ENCODE measurements at places on chromosomes 5 and 9.

DNA sequence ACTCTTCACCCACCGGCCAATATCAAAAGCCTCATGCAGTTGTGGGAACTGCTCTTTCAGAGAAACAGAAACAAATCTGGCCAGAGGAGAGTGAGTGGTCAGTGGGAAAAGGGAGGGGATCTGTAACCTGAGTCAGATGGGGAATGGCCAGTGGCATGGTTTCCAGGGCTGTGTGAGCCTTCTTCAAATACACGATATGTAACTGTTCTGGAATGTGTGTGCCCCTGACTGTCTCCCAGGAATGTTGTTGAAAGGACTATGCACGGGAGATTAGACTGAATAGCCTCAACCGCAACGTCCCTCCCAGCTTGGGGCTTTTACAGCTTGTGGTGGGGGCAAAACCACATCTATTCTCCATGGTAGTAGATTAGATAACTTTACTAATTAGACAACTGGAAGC lies 60.8 kb downstream of the SH3TC2 start:
- DNase-seq, result peak; percentile 97

DNA sequence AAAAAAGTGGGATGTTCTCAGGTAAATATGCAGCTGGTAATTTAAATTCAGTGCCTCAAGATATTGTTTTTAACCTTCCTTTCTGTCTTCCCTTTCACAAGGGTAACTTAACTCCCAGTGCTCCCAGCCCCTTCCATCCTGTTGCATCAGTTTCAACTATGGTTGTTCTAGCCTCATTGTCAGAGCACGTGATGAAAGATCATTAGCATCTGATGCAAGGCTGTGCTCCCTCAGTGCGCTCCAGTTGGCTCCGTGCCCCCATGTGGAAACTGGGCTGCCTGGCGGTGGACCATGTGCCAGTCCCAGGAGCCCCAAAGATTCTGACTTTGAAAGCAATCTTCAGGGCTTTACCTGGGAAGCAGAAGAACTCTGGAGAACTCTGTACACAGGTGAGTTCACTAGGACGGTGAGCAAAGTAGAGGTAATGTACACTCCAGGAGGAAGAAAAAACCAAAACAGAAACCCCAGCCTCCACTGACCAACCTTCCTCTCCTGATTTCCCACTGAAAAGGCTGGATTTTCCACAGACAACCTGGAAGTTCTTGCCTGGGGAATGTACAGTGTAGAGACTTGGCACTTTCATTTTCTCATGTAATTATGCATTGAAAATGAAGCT lies 96.9 kb downstream of the SLC1A3 start:
- DNase-seq, result no peak

GRCh38 chr9:135662758-135663450 lies at the start of gene LCN9:
Gene LCN9, plus strand, starts transcription at chr9:135663309. Its CDS starts 13 bp downstream, at chr9:135663322.
- DNase-seq, result no peak

DNA sequence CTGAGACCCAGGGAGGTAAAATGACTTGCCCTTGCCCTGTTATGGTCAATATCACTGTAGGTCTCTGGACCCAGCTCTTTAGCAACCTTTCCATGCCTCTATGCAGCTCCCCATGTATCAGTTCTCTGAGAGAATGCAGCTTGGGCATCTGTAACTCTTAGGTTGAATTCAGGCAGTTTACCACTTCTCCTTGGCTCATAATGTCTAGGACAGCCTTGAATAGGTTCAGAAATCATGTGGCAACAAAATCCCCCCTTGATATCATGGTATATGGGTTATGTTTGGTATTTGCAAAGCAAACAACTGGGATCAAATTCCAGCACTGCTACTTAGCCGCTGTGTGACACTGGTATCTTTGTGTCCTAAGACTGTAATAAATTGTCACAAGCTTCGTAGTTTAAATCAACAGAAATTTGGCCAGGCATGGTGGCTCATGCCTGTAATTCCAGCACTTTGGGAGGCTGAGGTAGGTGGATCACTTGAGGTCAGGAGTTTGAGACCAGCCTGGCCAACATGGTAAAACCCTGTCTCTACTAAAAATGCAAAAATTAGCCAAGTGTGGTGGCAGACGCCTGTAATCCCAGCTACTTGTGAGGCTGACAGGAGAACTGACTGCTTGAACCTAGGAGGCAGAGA lies 10.7 kb upstream of the SUB1 start:
- DNase-seq, result no peak

- DNase-seq, result no peak
These were observed 243.7 kb downstream of the MPDZ start for GRCh38 chr9:13035822-13036221.

GRCh38 chr5:115435778-115436712 lies 108.5 kb downstream of the FEM1C start:
- DNase-seq, result peak; percentile 73

- DNase-seq, result peak; percentile 60
These were observed 115.7 kb downstream of the FBXL17 start for GRCh38 chr5:108266242-108266641.

DNA sequence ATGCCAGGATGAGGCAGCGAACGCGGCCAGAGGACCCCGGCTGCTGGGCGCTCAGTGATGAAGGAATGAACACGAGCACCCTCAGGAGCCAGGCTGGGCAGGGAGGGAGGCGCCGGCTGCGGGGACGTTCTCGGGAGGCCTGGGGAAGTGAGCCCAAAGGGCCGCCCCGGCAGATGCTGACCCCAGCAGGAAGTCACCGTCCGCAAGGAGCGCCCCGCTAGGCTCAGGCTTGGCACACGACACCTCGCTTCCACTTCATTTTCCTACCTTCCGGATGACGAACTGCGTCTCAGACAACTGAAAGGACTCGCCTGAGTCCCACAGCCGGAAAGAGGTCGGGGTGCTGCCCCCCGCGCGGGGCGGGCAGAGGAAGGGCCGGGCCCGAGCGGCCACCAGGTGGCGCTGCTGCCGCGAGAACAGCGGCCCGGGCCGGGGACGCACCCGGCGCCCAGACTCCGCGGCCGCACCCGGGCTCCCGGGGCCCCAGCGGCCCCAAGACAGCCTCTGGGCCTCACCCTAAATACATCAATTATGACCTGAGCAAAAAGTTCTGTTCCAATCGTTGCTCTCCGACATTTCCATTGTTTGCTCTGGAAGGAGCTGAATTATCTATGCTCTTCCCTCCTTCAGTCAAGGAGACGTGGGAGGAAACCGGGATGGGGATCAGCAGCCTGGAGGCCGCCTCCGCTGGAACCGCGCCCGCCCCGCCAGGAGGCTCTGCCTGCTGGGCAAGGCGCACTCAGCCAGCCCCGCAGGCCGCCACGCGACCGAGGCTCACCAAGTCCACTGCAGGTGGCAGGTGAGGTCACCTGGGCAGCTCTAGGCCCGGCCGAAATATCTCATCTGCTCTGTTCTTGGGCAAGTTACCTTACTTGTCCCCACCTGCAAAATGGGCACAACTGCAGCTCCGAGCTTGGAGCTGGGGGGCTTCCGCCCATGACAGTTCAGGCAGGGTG lies 107.0 kb downstream of the ZNF354C start:
- DNase-seq, result no peak

DNA sequence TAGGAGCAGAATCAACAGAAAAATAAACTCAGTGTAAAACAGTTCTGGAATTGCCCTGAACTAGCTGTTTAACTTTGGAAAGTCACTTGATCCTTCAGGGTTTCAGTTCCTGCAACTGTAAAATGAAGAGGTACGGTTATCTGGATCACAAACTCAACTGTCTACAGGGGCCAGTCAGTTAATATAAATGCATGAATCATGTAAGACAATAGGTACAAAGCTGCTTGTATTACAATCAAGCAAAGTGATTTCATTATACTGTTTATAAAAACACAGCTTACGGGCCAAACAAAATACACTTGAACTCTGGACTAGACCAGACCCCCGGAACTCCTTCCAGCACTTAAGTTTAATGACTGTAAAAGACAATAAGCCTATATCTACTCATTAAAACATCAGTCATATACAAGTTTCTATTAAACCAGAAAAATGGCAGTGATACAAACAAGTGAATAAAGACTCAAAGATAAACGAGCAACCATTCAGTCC lies 73.0 kb downstream of the MRPS27 start:
- DNase-seq, result no peak

DNA sequence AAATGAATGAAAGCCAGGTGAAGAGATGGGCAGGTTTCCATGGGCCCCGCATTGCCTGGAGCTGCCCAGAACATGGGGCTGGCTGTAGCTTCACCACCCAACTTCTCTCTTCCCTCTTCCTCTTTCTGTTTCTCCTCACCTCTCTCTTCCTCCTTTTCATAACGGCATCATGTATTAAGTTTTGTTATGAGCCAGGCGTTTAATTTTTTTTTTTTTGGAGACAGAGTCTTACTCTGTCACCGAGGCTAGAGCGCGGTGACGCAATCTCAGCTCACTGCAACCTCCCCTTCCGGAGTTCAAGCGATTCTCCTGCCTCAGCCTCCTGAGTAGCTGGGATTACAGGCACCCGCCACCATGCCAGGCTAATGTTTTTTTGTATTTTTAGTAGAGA lies 13.0 kb upstream of the SPINK4 start:
- DNase-seq, result no peak

GRCh38 chr9:94985649-94986048 lies 259.1 kb downstream of the AOPEP start:
- DNase-seq, result no peak

DNA sequence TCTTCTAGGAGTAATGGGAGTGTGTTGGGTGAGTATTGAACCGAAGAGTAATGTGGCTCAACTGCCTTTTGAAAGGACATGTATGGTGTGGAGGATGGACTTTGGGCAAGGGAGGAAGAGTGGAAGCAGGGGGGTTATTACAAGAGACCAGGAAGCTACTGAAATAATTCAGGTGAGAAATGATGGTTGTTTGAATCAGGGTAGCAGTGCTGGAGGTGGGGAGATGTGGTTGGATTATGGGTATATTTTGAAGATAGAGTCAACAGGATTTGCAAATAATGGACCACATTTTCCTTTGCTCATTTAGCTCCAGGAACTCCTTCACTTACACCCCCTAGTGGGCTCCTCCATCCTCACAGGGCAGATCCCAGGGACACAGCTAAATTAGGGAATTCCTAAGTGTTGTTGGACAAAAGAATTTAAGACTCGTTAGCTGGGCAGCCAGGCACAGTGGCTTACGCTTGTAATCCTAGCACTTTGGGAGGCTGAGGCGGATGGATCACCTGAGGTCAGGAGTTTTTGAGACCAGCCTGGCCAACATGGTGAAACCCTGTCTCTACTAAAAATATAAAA lies 1.2 kb upstream of the SLC4A9 start:
- no peak for DNase-seq

GRCh38 chr9:126999315-127000068 lies 84.9 kb downstream of the RALGPS1 start:
- DNase-seq, result no peak

DNA sequence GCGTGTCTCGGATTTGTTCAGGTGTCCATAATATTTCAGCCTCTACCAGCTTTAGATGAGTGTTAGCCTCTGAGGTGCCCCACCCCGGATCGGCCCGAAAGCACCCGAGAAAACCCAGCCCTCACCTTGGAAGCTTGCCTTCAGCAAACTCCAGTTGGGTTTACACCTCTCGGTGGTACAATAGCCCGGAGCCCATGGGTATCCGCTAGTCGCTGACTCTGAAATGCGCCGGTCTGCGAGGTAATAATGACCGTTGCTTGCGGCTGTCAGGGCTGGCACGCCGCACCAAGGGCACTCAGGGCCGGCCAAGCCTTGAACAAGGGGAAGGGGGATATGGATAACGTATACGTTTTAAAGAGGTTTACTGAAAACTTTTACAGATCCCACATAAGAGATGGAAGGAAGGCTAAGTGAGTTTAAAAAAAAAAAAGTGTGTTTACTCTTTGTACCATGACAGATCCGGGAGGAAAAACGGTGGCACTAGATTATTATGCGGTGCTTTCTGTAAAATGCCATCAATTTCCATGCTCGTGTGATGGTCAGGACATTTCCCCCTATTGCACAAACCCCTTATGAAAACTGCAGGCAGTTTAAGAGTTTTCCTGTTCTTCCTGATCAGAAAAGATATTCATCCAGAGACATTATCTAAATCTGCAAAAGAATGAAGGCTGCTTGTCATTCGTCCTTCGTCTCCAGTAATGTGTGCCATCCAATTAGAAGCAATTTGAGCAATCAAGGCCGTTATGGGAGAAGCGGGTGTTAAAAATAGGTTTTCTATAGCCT lies 124.2 kb downstream of the TMEM161B start:
- no peak for DNase-seq

GRCh38 chr5:1312993-1313833 lies 18.3 kb upstream of the TERT start:
- DNase-seq, result peak; percentile 22

GRCh38 chr5:71782771-71783770 lies 64.0 kb downstream of the CARTPT start:
- peak; percentile 47 for DNase-seq

GRCh38 chr5:90940227-90940995 lies 381.8 kb downstream of the ADGRV1 start:
- DNase-seq, result peak; percentile 56

DNA sequence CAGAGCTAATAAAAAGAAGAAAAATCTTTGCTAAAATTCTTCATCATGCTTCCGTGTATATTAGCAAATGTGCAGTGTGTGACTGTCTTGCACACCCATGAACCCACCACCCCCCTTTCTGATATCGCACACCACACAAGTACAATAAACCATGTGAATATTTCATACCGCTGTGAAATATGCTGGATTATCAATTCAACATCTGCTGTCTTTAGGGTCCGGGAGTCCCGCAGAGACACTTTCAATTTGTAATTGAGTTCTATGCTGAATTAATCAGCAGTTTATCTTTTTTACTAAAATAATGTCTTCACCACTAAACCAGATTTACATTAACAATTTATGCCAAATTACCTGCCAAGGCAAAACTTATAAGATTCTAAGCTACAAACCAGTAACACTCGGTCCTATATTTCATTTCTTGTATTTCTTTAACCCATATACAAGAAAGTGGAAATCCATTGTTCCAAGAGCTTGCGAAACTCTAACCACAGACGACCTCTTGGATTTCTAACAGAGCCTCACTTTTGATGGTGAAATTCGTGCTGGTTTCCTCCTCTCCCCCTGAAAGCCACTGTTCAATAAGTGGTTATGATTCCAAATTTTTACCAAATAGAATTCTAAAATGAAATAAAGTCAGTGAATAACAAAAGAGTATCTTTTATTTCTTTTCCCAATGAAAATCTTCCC lies 44.2 kb downstream of the PSMB7 start:
- peak; percentile 54 for DNase-seq

DNA sequence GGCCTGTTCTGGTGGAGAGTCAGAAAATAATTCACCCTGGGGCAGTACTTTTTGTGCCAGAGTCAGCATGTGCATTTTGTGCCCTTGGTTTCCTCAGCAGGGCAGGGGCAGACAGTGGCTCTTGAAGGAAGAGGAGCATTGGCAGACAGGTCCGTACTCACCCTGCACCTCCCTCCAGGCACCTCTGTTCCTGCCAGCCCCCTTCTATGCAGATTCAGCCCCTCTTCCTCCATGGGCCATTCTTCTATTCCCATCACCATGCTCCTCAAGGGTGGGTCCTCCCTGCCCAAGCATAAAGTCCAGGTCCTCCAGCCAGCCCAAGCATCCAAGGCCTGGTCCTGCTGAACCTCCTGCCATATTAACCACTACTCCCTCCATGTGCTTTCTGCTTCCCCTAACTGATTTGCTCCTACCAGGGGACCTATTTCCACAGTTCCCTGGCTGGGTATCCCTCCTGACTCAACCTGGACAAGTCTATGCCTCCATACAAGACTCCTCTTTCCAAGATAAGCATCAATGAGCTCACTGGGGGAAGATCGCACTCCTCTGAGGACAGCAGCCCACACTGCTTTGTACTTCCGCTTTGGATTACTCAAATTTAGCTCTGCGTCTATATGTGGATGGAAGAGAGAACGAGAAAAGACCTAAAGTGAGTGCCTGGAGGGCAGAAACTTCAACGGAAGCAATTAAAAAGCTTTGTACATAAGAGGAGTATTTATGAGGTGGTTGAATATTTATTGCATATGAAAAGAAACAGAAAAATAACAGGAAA lies 9.3 kb upstream of the ACSL6 start:
- peak; percentile 72 for DNase-seq
